ENCODE measurements at places on chromosomes 6 and 20. TPM values are rescaled to one million over a fixed set of nuclear protein-coding genes. Genes with fewer than 3 reads are reported as not detected.

The MATN4 gene
- polyA plus RNA-seq, result not detected

The NOP56 gene
- 41.4 TPM for polyA plus RNA-seq

The DYNLT2 gene
- polyA plus RNA-seq, result 0.37 TPM

The PTK7 gene
- polyA plus RNA-seq, result 0.67 TPM

The SALL4 gene
- polyA plus RNA-seq, result 0.16 TPM

The CTCFL gene
- 0.08 TPM for polyA plus RNA-seq

The ELOVL2 gene
- polyA plus RNA-seq, result 16.5 TPM

The MAD2L1BP gene
- polyA plus RNA-seq, result 17.3 TPM

The PEX7 gene
- 6.7 TPM for polyA plus RNA-seq

The TMEM244 gene
- polyA plus RNA-seq, result not detected

The SNAP91 gene
- polyA plus RNA-seq, result not detected

The FAXC gene
- polyA plus RNA-seq, result not detected

The SMLR1 gene
- 40.8 TPM for polyA plus RNA-seq

The VSTM2L gene
- 0.31 TPM for polyA plus RNA-seq

The GPANK1 gene
- polyA plus RNA-seq, result 7.6 TPM

The FAM135A gene
- 2.7 TPM for polyA plus RNA-seq

The RNF39 gene
- polyA plus RNA-seq, result 0.03 TPM

The EGFL8 gene
- 1.9 TPM for polyA plus RNA-seq

The APOM gene
- 182 TPM for polyA plus RNA-seq

The FAM229B gene
- 13.8 TPM for polyA plus RNA-seq

The TRIM31 gene
- 0.16 TPM for polyA plus RNA-seq

The PNPLA1 gene
- 0.07 TPM for polyA plus RNA-seq

The TMC2 gene
- not detected for polyA plus RNA-seq

The GPR6 gene
- polyA plus RNA-seq, result not detected

The RFX6 gene
- not detected for polyA plus RNA-seq

The C20orf202 gene
- polyA plus RNA-seq, result 0.07 TPM

The MYBL2 gene
- polyA plus RNA-seq, result 1.9 TPM

The DIDO1 gene
- polyA plus RNA-seq, result 10.1 TPM

The C4B gene
- polyA plus RNA-seq, result 1,699 TPM

The SEMG2 gene
- not detected for polyA plus RNA-seq

The SIRPD gene
- not detected for polyA plus RNA-seq

The METTL24 gene
- polyA plus RNA-seq, result 0.23 TPM

The THBD gene
- polyA plus RNA-seq, result 3.2 TPM

The RAB44 gene
- polyA plus RNA-seq, result not detected

The ADTRP gene
- 0.21 TPM for polyA plus RNA-seq

The ZC3H12D gene
- 0.27 TPM for polyA plus RNA-seq

The COL9A3 gene
- polyA plus RNA-seq, result 1.2 TPM

The NRM gene
- 3.3 TPM for polyA plus RNA-seq

The SLC16A10 gene
- polyA plus RNA-seq, result 1.8 TPM

The CST2 gene
- polyA plus RNA-seq, result not detected

The GSTA2 gene
- 110 TPM for polyA plus RNA-seq

The HUS1B gene
- polyA plus RNA-seq, result not detected

The SYCP2 gene
- 0.35 TPM for polyA plus RNA-seq

The NNAT gene
- 0.09 TPM for polyA plus RNA-seq

The C6orf52 gene
- polyA plus RNA-seq, result 0.71 TPM

The CCN5 gene
- 3.6 TPM for polyA plus RNA-seq

The MICB gene
- 0.19 TPM for polyA plus RNA-seq

The MOXD1 gene
- 0.48 TPM for polyA plus RNA-seq
